ENCODE measurements at places on chromosomes 2 and 18. TPM values are rescaled to one million over a fixed set of nuclear protein-coding genes. Genes with fewer than 3 reads are reported as not detected.

Gene TRIM43
- total RNA-seq, result not detected

Gene RGPD3
- total RNA-seq, result 0.22 TPM

Gene PSMA8
- not detected for total RNA-seq

Gene KATNAL2
- total RNA-seq, result 1.6 TPM
